ENCODE measurements at places on chromosomes 11 and 22. TPM values are rescaled to one million over a fixed set of nuclear protein-coding genes. Genes with fewer than 3 reads are reported as not detected.
A peak's percentile ranks its signal among the peaks of the same experiment; 100 is the strongest.

GRCh38 chr11:115247953-115248352, 256.3 kb downstream of the CADM1 start:
- no peak overlapping the region for H3K27ac ChIP-seq
- H3K36me3 ChIP-seq: no peaks in the 10 kb centered on the region
- H3K4me1 ChIP-seq: peaks cover 10% of the 10 kb centered on the region

Gene CASP5
- total RNA-seq: not detected

GRCh38 chr11:27949951-27950738, 157.8 kb downstream of the KIF18A start:
- DNase-seq: no peak
- H3K4me3 ChIP-seq: no peak overlapping the region
- no peaks in the 10 kb centered on the region for H3K36me3 ChIP-seq
- no peaks in the 10 kb centered on the region for H3K27me3 ChIP-seq

Gene VSTM5
- total RNA-seq: 0.10 TPM

DNA sequence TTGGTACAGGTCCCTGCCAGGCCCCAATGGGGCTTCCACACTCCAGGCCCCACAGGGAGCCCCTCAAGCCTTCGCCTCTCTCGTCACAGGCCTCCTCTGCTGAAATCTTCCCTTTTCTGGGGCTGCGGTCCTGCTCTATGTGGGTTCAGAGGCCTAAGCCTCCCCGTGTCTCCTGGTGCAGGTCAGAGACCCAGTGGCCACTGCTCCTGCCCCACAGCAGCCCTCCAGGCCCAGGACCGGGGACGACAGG, 5.9 kb upstream of the IFITM3 start:
- H3K4me1 ChIP-seq: peaks cover 39% of the 10 kb centered on the region
- no peak for DNase-seq
- H3K36me3 ChIP-seq: no peaks in the 10 kb centered on the region
- H3K27ac ChIP-seq: peak overlapping the region; percentile 91
- no peaks in the 10 kb centered on the region for H3K27me3 ChIP-seq

- no peaks in the 10 kb centered on the region for H3K27me3 ChIP-seq
- no peaks in the 10 kb centered on the region for H3K36me3 ChIP-seq
- no peak overlapping the region for H3K4me3 ChIP-seq
- no peak overlapping the region for H3K27ac ChIP-seq
Observed at GRCh38 chr22:24200619-24201212, 19.4 kb downstream of the SUSD2 start.

DNA sequence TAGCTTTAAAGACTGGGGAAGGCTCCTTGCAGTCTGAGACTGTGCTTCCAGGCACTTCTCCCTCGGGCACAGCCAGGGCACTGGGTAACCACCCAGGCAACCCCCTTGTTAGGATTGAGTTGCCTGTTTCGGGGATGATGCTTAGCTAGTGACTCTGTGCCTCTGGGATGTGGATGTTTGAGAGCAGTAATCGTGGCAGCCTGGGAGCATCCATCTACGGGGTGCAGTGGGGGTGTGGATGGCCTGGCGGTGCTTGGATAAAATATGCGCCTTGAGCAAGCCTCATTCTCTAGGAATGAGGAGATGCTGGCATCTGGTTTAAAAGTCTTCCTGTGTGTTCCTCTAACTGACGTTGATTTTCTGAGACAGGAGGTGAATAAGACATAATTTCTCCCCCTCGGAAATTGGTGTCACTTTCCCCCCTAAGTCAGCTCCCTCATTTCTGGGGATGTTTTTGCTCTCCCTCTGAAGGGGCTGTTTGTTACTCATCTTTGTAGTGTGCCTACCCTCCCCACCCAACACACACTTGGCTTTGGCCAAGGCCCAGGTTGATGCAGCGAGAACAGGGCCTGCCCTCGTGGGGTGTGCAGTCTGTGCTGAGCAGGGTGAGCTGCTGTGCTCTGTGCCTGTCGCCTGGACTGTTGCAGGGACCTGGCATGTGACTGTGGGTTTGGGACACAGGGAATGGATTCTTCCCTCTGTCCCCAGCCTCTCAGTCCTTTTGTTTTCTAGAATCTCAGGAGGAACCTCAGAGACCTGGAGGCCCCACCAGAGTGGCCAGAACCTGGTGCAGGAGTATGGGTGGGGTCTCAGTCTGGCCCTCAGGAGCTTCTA, 2.0 kb downstream of the GNAZ start:
- H3K36me3 ChIP-seq: no peaks in the 10 kb centered on the region
- DNase-seq: no peak
- peaks cover 22% of the 10 kb centered on the region for H3K4me1 ChIP-seq
- no peaks in the 10 kb centered on the region for H3K27me3 ChIP-seq

DNA sequence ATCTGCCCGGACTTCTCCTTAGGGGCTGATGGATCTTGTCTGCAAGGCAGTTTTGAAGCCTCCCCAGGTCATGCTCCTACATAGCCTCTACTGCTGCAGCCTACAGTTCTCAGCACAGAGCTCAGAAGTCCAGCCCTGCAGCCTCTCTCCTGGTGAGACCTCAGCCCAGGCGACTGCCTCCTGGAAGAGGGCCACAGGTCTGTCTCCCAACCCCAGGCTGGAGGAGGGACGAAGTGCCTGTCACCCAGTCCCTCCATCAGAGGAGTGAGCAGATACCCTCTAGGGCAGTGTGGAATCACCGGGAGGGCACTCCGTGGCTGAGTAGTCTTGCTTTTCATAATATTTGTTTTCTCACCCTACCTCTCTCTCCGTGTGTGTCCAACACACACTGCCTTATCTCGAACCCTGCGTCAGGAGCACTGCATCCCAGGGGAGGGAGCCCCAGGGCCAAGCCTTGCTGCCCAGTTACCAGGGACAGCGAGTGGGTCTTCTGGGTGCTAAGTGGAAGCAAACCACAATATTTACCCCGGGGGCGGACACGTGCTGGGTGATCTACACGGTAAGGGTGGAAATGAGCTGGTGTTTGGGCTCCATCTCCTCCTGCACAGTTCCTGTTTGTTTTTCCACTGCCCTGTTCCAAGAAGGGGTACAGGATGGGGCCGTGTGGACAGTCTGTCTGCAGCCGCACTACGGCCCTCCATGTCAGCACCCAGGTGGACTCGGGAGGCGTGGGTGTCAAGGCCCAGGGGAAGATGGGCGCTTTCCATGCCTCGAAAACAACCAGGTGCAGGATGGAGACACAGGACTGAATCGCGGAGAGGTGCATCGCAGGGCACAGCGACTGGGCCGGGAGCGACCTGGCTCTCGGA, 133.7 kb upstream of the HSD17B12 start:
- H3K4me3 ChIP-seq: no peak overlapping the region
- no peak for DNase-seq
- H3K36me3 ChIP-seq: no peaks in the 10 kb centered on the region
- no peak overlapping the region for H3K27ac ChIP-seq
- H3K4me1 ChIP-seq: no peaks in the 10 kb centered on the region

DNA sequence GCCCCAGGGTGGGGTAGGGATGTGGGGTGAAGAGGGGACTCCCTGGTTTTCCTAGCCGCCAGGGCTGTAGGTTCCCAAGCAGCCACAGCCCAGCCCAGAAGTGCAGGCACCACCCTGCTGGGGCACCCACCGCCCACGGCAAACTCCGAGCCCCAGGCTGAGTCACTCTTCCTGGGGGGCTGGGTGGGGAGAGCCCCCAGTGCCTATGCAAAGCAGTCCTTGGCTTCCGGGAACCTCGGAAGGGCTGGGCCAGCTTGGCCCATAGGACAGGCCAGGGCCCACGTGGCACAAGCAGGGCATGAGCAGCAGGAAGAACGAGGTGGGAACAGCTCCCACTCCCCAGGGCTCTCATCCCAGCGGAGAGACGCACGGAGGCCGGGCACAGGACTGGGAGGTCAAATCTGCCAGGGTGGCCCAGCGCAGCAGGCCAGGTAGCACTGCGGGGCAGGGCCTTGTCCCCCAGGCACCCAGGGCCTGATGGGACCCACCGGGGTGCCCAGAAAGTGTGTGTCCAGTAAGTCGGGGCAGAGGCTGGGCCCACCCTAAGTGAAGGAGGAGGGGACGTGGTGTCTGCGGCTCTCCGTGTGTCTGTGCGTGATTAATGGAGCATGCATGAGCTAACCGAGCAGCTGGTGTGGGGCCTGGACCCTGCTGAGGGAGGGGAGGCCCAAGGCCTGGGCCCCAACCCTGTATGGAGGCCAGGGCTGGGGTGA, 4.6 kb upstream of the IL17REL start:
- peaks cover 5% of the 10 kb centered on the region for H3K4me1 ChIP-seq
- H3K27me3 ChIP-seq: peaks cover 25% of the 10 kb centered on the region
- no peak overlapping the region for H3K27ac ChIP-seq
- peak; percentile 49 for DNase-seq

Gene CTSW
- total RNA-seq: 9.4 TPM

GRCh38 chr11:76148941-76149613, 57.2 kb downstream of the WNT11 start:
- no peak overlapping the region for H3K4me3 ChIP-seq
- no peaks in the 10 kb centered on the region for H3K27me3 ChIP-seq
- no peak for DNase-seq
- no peak overlapping the region for H3K27ac ChIP-seq
- H3K4me1 ChIP-seq: no peaks in the 10 kb centered on the region
- H3K36me3 ChIP-seq: no peaks in the 10 kb centered on the region

Gene CARD16
- total RNA-seq: 43.6 TPM

DNA sequence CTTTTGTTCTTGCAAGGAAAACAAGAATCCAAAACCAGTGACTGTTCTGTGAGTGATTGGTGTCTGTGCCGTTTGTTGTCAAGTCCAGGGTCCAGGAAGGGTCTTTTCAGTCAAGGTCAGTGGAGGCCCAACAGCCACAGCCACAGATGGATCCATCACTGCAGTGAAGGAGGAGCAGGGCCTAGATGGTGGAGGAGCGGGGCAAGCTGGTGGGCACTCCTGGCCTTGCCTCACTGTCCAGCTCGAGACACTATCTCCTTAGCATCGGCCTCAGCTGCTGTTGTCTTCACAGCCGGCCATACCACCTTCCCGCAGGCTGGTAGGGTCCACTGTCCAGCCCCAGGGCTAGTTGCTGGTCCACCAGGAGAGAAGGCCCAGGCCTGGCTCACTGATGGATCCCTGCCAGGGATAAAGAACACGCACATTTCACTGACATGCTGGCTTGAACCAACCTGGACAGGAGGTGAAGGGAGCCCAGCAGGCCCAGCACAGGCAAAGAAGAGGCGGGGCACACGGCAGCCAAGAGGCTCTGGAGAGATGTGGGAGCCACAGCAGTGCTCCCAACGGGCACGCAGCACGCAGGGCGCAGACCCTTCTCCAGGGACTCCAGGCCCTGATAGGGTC, 15.2 kb downstream of the POLR3H start:
- peaks cover 56% of the 10 kb centered on the region for H3K4me1 ChIP-seq
- no peak overlapping the region for H3K4me3 ChIP-seq
- no peaks in the 10 kb centered on the region for H3K27me3 ChIP-seq

GRCh38 chr11:96875712-96876111, 485.9 kb downstream of the JRKL start:
- no peaks in the 10 kb centered on the region for H3K27me3 ChIP-seq
- no peaks in the 10 kb centered on the region for H3K36me3 ChIP-seq
- H3K4me1 ChIP-seq: no peaks in the 10 kb centered on the region
- no peak for DNase-seq
- no peak overlapping the region for H3K27ac ChIP-seq
- no peak overlapping the region for H3K4me3 ChIP-seq

GRCh38 chr22:45224331-45224730, 16.4 kb downstream of the KIAA0930 start:
- H3K4me1 ChIP-seq: no peaks in the 10 kb centered on the region
- H3K27me3 ChIP-seq: no peaks in the 10 kb centered on the region
- H3K36me3 ChIP-seq: no peaks in the 10 kb centered on the region
- DNase-seq: no peak
- H3K27ac ChIP-seq: no peak overlapping the region

DNA sequence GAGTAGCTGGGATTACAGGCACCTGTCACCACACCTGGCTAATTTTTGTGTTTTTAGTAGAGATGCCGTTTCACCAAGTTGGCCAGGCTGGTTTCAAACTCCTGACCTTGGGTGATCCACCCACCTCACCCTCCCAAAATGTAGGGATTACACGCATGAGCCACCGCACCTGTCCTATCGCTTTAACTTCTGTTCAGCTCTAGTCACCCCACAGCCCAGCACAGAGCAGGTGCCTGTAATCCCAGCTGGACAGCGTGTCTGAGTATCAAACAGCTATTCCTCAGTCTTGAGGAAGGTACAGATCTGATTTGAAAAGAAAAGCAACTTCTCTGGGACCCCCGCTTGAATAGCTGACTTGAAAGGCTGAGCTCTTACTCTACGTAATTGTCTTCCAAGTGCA, 149.1 kb downstream of the CTTN start:
- no peaks in the 10 kb centered on the region for H3K36me3 ChIP-seq
- no peak for DNase-seq
- no peak overlapping the region for H3K4me3 ChIP-seq
- H3K4me1 ChIP-seq: no peaks in the 10 kb centered on the region
- no peak overlapping the region for H3K27ac ChIP-seq

Gene CLTCL1
- total RNA-seq: 20.9 TPM

- no peaks in the 10 kb centered on the region for H3K27me3 ChIP-seq
- peaks cover 4% of the 10 kb centered on the region for H3K36me3 ChIP-seq
- H3K4me1 ChIP-seq: peaks cover 90% of the 10 kb centered on the region
- peak overlapping the region; percentile 77 for H3K27ac ChIP-seq
Observed at GRCh38 chr11:114136686-114137640, 77.5 kb downstream of the ZBTB16 start.

DNA sequence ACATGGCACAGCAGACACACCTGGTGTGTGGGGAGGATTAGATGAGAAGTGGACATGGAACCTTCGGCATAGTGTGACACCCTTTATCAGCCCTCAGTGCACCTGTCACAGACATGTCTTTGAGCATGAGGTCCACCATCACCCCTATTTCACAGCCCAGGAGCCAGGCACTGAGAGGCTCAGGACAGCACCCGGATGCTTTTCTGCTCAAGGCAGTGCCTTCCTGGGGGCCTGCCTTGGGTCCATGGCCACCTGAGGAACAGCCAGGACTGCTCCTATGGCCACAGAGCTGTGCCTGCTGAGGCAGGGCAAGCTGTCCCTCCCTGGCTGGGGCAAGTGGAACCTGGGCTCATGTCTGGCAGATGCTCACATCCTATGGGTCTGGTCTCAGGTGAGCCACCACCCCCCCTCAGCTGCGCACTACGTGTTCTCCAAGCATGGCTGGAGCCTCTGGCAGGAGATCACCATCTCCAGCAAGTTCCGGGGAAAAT, 75.8 kb downstream of the MORC2 start:
- no peak overlapping the region for H3K4me3 ChIP-seq
- no peaks in the 10 kb centered on the region for H3K4me1 ChIP-seq
- no peak for DNase-seq

DNA sequence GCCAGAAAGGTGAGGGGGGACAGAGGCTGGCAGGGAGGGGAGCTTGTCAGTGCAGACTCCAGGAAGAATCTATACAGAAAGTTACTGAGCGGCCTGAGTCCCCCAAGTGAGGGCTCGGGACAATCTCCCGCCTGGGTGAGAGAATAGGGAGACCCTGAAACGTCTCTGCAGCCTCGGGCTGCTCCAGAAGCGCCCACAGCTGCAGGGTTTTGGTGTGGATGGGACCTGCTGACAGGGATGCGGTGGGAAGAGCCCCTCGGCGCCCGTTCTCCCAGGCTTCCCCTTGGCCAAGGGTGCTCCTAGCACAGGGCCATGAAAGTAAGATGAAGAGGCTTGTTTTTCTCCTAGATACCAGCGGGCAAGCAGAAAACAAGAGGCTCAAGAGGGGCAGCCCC, 743 bp upstream of the RCE1 start:
- no peak for DNase-seq
- peak overlapping the region; percentile 100 for H3K4me3 ChIP-seq
- peaks cover 35% of the 10 kb centered on the region for H3K4me1 ChIP-seq
- H3K27ac ChIP-seq: peak overlapping the region; percentile 99
- no peaks in the 10 kb centered on the region for H3K36me3 ChIP-seq

GRCh38 chr22:36548606-36549005, 19.6 kb upstream of the EIF3D start:
- H3K36me3 ChIP-seq: no peaks in the 10 kb centered on the region
- H3K27me3 ChIP-seq: peaks cover 16% of the 10 kb centered on the region
- no peaks in the 10 kb centered on the region for H3K4me1 ChIP-seq
- no peak overlapping the region for H3K27ac ChIP-seq
- no peak for DNase-seq

Gene CCDC188
- 0.27 TPM for total RNA-seq

Gene CRYAB
- total RNA-seq: 8,477 TPM
